T-helper 9 cell (primary cell): ENCODE measurements at places on chromosomes 16 and 17.

DNA sequence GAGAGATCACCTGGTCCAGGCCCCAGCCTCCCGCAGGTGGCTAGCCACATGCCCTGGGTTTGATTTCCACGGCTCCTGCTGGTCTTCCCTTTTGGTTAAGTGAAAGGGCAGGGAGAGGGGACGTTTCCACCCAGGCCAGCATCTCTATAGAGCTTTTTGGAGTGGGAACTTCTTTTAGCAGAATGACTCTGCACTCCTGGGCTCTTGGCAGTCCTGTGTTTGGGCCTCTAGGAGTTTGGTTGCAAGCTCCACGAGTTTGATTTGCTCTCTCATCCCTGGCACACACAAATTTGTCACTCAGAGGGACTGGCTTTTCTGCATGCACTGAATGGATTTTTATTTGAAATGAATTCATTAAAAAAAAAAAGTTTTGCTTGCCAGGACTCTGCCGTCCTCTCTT is 32.8 kb downstream of the MSI2 start:
- DNase-seq: no peak

DNA sequence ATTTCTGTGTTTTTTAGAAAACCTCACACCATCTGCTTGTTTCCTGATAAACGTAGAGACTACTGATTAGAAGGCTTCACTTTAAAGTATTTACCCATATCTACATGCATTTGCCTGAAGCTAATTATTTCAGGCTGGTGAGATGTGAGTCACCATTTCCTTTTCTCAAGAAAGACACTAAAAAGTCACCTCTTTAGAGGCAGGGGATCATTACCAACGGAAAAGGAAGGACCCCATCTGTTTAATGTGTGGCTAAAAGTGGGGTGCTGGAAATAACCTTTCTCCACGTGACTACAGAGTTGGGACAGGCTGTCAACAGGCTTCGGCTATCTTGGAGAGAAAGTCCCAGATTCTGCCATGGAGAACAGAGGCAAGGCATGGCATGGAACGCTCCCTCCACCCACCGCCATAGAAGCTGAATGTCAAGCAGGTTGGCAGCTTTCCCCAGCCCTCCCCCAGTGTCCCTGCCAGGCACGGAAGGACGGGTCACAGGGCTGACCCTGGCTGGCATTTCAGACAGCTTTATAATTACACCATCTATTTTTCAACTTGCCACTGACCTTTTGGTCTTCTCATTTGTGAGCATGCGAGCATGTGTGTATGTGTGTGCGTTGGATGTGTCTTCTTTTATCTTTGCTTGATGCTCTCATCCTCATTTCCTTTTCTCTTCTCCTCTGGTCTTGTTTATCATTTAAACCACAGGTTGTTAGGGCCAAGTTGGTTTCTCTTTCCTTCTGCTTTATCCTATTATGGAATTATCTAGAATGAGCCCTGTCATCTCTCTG is 157.0 kb downstream of the CPPED1 start:
- no peak for DNase-seq

- DNase-seq: no peak
These were observed 8.6 kb upstream of the PGS1 start for GRCh38 chr17:78369791-78370381.

DNA sequence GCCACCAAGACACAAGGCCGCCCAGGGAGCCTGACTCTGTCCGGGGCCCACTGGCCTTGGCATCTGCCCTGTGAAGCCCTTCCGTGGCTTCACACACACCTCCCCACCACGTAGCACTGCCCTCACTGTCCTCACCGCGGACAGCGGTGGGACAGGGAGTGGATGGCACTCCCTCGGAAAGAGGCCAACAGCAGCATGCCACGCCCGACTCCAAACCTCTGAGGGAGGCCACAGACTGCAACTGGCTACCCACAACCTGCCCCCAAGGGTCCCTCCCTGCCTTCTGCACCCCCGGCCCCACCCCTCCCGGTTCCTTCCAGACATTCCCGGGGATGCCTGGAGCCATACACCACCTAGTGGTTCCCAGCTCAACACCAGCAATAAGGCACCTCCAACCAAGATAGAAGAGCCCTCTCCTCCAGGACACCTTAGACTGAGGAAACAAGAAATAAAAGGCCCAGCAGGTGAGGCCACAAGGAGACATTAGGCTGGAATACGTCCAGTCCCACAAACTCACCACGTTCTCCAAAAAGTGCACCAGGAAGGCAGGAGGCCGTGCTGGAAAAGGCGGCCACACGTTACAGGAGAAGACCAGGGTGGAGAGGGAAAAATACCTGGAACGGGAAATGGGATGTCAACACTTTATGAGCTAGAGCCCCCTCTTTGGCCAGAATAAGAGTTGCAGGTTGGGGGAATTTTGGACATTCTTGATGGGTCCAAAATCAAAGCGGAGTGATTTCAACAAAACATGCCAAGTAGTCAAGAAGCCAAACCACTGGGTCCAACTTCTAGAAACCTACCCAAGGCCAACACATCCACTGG is 310.0 kb downstream of the SOX9 start:
- DNase-seq: no peak

DNA sequence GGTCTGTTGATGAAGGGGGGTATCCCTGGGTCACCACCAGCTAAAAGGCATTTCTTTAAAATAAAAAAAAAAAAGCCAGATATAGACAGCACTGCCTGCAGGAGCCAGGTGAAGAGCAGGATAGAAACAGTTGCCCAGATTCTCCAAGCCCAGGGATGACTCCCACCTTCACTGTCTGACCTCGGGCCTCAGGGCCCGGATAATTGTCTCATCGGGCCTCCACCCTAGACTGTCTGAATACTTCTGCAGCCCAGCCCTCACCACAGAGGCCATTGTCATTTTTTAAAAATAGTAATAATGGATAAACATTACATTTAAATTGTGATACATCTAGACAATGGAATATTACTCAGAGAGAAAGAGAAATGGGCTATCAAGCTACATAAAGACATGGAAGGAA is 92.8 kb upstream of the TNRC6C start:
- no peak for DNase-seq

DNA sequence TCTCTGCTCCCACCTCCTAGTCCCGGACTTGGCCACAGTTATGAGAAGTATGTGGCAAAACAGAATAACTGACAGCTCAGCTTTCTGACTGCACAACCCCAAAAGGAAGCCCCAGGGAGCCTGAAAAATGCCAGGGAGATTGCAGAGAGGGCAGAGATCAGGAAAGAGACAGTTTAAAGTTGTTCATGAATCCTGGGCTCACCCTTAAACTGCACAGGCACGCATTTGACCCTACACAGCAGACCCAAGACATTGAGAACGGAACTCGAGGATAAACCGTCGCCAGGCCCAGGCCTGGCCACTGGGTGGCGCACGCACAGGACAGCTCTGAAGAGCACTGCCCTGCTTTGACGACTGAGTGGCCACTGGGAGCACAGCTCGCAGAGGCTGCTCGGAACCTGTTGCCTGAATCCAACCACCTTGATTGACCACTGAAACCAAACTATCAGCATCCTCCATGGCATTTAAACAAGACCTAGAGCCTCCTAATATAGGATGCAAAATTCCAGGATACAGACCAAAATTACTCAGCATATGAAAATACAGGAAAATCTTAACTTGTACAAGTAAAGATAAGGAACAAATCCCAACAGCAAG is 114.0 kb downstream of the C16orf95 start:
- no peak for DNase-seq
